Cerebellum (tissue), 4 donors: ENCODE measurements at places on chromosomes 4 and X. TPM values are rescaled to one million over a fixed set of nuclear protein-coding genes. Genes with fewer than 3 reads are reported as not detected.

Gene PGAM4
- total RNA-seq, result not detected

Gene LIN54
- 22.0 TPM for total RNA-seq

Gene GAB3
- 2.1 TPM for total RNA-seq

DNA sequence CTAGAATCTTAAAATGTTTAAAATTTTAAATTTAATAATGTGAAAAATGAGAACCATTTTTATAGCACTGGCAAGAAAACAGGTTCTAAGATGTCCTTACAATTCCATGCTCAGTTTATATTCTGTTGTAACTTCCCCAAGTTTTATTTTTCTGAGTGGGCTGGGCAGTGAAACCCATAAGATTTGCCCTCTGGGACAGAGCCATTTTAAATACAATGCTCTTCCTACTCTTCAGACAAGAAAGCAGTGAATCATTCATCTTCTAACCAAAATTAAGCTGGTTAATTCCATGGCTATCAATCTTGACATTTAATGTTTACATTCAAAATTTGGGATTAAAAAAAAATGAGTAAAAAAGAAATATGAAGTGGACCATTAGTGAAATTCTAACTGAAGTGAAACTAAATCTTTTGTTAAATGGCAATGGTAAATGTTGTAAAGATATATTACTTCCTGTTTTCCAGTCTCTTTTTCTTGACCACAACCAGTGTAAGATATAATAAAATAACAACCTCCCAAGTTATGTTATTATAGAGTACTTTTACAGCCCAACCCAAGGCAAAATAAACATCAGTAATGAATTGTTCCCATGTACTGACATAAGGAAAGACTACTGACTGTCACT lies 37.2 kb upstream of the PTPN13 start:
- DNase-seq, result no peak

DNA sequence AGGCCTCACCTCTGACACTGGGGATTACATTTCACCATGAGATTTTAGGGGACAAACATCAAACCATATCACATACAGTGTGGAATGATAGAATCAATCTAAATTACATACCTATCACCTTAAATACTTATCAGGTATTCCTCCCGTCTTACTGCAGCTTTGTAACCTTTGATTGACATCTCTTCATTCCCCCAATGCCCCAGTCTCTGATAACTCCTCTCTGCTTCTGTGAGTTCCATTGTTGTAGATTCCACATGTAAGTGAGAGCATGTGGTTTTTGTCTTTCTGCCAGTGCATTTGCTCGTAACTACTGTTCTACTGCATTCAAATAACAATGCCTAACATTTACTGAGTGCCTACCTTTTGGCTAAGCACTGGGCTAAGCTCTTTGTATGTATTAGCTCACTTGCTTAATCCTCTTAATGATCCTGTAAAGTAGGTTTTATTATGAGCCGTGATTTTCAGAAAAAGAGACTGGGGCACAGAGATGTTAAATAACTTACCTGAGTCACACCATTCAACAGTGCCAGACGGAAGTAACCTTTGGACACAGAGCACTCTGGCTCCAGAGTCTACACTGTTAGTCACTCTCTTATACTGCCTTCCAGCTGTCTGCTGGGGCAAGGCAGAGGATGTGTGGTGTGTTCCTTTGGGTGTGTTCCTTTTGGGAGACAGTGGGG lies 63.7 kb upstream of the ESX1 start:
- no peak for DNase-seq

- no peak for DNase-seq
Measured at GRCh38 chrX:150081076-150081475, 142.8 kb upstream of the EOLA2 start.

DNA sequence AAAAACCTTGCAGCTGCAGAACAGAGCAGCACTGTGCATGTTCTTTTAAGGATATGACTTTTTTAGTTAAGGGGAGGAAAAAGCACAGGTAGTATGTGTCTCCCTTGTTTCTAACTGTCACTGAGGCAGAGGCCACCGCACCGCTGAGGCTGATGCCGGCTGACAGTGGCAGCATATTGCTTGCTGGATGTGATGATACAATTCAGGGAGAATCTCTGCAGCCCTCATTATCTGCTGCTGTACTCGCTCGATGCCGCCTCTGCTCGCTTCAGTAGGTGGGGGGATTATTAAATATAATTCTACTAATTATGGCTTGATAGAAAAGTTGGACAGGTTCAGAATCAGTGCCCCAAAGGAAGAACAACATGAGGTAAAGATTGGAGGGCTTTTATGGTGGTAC lies 378.8 kb upstream of the NOCT start:
- no peak for DNase-seq

GRCh38 chr4:180164799-180165198 lies 2078.4 kb upstream of the TENM3 start:
- no peak for DNase-seq

DNA sequence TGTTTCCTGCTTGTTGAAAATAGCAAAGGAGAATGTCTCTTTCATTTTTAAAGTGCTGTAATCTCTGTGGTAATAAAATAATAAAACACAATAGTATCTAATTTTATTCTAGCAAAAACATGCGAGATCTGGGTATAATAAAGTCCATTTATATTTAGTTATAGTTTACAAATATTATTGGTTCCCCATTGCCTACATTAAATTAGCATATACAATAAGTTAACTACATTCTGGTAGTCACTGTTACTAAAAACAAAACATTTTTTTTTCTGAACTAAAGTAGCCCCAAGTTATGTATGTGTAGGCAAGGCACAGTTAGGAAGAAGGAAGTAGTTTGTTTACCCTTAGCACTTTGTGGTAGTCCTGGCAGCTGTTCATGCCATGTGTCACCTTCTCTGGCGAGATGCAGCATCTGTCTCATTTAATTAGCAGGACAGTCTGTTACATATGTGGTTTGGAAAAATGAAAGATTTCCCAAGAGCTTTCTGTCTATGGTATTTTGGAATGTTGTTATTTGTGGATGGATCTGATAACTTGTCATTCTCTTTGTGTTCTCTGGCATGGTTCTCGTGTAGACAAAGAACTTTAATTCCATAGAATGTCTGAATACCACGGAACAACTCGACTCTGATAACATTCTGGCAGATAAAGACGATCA lies 231.3 kb upstream of the PITX2 start:
- DNase-seq, result no peak

DNA sequence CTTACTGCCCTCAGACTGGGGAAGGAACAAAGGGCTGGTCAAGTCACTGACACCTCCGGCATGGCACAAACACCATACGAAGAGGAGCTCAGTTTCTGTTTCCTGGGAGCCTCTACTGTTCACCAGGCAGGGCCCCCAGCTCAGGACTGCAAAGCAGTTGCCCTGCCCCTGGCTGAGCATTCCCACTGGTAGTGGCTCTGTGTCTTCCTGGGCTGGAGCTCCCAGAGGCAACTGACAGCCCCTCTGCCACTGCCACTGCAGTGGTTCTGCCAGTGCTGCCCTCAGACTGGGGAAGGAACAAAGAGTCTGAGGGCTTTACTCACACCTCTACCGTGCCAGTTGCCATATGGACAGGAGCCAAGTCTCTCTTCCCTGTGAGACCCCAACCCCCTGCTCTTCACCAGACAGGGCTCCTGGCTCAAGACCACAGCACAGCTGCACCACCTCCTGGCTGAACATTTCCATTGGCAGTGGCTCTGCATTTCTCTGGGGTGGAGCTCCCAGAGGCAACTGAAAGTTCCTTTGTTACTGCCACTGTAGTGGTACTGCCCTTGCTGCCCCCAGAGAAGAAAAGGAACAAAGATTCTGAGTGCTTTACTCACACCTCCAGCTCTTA lies 67.9 kb downstream of the SMARCA5 start:
- no peak for DNase-seq
